ENCODE measurements at places on chromosomes 6 and 20. TPM values are rescaled to one million over a fixed set of nuclear protein-coding genes. Genes with fewer than 3 reads are reported as not detected.

GRCh38 chr6:72519871-72520270 is 102.0 kb upstream of the KCNQ5 start:
- no peak for DNase-seq
- no peaks in the 10 kb centered on the region for H3K36me3 ChIP-seq
- no peaks in the 10 kb centered on the region for H3K27me3 ChIP-seq
- no peak overlapping the region for H3K4me3 ChIP-seq

DNA sequence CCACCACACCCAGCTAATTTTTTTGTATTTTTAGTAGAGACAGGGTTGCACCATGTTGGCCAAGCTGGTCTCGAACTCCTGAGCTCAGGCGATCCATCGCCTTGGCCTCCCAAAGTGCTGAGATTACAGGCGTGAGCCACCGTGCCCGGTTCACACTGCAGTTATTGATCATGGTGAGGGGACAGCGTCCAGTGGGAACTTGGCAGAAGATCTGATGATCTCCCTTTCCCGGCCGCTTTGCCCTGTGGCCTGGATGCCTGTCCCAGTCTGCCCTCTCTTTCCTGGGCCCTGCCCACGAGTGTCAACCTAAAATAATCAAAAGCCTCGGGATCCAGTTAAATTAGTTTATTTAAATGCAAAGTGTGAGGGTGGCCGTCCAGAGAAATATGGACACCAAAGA is 42.2 kb downstream of the CPNE5 start:
- H3K4me3 ChIP-seq: no peak overlapping the region
- no peak for DNase-seq
- no peaks in the 10 kb centered on the region for H3K4me1 ChIP-seq
- H3K27me3 ChIP-seq: no peaks in the 10 kb centered on the region

Gene ZBTB46
- 3.6 TPM for polyA plus RNA-seq

- DNase-seq: no peak
- no peak overlapping the region for H3K27ac ChIP-seq
- no peaks in the 10 kb centered on the region for H3K4me1 ChIP-seq
- no peaks in the 10 kb centered on the region for H3K36me3 ChIP-seq
- no peaks in the 10 kb centered on the region for H3K27me3 ChIP-seq
Measured at GRCh38 chr6:45479834-45480751, 102.4 kb upstream of the SUPT3H start.

Gene ZSWIM1
- polyA plus RNA-seq: 3.1 TPM

Gene PLCB4
- polyA plus RNA-seq: 9.3 TPM

GRCh38 chr20:22232473-22232872 is 351.9 kb downstream of the FOXA2 start:
- no peaks in the 10 kb centered on the region for H3K4me1 ChIP-seq
- no peak overlapping the region for H3K27ac ChIP-seq
- H3K4me3 ChIP-seq: no peak overlapping the region

Gene STX11
- 1.1 TPM for polyA plus RNA-seq

Gene PPP1R16B
- polyA plus RNA-seq: 1.1 TPM

DNA sequence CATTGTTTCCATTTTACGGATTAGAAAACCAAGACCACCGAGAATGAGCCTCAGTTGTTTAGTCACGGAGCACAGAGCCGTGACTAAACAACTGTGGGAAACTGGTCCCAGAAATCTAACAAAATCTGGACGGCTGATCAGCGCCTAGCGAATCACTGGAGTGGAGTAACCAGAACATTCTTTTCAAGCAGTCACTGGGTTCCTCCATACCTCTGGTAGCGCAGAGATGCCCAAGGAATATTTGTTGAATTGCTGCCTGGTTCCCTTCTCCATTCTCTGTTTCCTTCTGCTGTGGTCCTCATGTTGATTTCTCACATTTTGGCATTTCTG is 62.0 kb downstream of the GPX5 start:
- H3K36me3 ChIP-seq: no peaks in the 10 kb centered on the region
- H3K4me3 ChIP-seq: peak overlapping the region; percentile 47
- H3K4me1 ChIP-seq: peaks cover 4% of the 10 kb centered on the region
- no peak overlapping the region for H3K27ac ChIP-seq
- DNase-seq: no peak
- H3K27me3 ChIP-seq: no peaks in the 10 kb centered on the region

GRCh38 chr6:20364327-20364726 is 37.4 kb upstream of the E2F3 start:
- no peak overlapping the region for H3K4me3 ChIP-seq
- H3K27ac ChIP-seq: no peak overlapping the region

Gene RTEL1
- 28.4 TPM for polyA plus RNA-seq

DNA sequence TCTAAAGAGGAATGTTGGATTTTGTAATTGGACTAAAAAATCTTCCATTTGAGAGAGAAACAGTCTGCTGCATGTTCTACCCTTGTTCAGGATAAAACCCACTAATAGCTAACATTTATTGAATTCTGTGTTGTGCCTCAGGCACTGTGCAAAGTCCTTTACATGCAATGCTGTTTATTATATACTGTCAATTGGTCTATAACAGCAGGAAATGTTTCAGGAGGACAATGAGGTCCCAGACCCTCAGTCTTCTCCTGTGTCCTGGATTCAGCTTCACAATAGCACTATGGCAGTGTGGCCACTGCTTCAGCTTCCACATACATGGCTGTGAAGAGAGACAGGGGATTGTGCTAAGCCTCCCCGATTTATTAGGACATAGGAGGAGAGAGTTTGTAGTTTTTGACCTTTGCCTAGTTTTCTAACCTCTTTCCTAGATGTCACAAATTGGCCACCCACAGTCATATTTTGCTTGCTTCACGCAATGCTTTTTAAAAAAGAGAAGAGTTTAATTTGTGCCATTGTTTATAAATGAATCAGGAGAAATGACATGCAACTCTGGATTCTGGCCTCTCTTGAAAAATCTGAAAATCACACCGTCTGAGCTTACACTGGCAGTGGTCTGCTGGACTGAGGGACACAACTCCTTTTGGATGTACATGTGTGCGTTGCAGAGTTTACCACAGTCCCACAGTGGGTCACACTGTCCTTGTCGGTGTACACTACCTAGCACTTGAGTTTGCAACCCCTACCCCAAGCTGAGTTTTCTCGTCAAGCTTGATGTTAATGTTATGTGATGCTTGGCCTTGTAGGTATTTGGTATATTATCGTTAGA is 11.3 kb downstream of the PTPN1 start:
- no peaks in the 10 kb centered on the region for H3K27me3 ChIP-seq
- no peak overlapping the region for H3K4me3 ChIP-seq
- DNase-seq: no peak
- no peak overlapping the region for H3K27ac ChIP-seq
- H3K4me1 ChIP-seq: no peaks in the 10 kb centered on the region

- H3K4me3 ChIP-seq: no peak overlapping the region
- H3K36me3 ChIP-seq: no peaks in the 10 kb centered on the region
- H3K27me3 ChIP-seq: no peaks in the 10 kb centered on the region
Measured at GRCh38 chr6:134732763-134733162, 217.1 kb downstream of the ALDH8A1 start.

Gene PTGIS
- polyA plus RNA-seq: 3.5 TPM

DNA sequence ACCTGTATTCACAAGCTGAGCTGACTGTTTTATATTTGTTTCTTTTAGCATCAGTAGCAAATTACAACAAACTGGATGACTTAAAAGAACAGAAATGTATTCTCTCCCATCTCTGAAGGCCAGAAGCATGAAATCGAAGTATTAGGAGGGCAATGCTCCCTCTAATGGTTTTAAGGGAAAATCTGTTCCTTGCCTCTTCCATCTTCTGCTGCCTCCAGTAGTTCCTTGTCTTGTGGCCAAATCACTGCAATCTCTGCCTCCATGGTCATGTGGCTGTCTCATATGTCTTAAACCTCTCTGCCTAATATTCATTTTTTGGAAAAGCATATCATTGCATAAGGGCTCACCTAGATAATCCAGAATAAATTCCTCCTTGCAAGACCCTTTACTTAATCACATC is 25.2 kb upstream of the ASCC3 start:
- no peaks in the 10 kb centered on the region for H3K27me3 ChIP-seq
- H3K36me3 ChIP-seq: no peaks in the 10 kb centered on the region
- no peak overlapping the region for H3K27ac ChIP-seq
- no peak overlapping the region for H3K4me3 ChIP-seq
- no peak for DNase-seq

GRCh38 chr20:9087531-9088217 is 18.8 kb downstream of the PLCB4 start:
- H3K27me3 ChIP-seq: no peaks in the 10 kb centered on the region
- no peak overlapping the region for H3K27ac ChIP-seq
- H3K4me1 ChIP-seq: no peaks in the 10 kb centered on the region
- DNase-seq: no peak

DNA sequence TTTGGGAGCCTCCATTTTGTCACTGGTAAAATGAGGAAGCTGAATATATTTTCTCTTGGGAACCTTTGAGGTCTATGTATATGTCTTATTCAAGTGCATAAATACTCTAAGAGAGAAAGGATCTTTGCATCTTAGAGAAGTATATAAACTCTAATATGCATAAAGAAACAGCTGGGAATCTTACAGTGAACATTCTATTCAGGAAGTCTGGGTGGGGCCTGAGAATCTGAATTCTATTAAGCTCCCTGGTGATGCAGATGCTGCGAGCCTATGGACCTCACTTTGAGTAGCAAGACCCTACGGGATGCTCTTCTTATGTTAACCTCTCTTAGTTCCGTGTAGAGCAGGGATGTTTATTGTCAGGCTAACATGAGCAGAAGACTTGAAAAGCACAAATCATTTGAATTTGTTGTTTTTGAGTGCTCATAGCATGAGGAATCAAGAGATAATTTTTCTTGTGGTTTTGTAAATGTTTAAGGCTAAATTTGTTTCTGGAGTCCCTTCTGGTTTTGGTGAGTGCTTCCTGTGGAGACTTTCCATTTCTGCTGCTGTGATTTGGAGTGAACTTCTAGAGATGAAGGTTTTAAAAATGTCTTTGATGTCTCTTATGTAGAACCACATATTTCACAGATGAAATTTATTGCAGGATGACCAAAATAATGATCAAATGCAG is 281.2 kb upstream of the JAG1 start:
- H3K36me3 ChIP-seq: no peaks in the 10 kb centered on the region
- no peak overlapping the region for H3K4me3 ChIP-seq
- no peak for DNase-seq
- no peaks in the 10 kb centered on the region for H3K4me1 ChIP-seq

DNA sequence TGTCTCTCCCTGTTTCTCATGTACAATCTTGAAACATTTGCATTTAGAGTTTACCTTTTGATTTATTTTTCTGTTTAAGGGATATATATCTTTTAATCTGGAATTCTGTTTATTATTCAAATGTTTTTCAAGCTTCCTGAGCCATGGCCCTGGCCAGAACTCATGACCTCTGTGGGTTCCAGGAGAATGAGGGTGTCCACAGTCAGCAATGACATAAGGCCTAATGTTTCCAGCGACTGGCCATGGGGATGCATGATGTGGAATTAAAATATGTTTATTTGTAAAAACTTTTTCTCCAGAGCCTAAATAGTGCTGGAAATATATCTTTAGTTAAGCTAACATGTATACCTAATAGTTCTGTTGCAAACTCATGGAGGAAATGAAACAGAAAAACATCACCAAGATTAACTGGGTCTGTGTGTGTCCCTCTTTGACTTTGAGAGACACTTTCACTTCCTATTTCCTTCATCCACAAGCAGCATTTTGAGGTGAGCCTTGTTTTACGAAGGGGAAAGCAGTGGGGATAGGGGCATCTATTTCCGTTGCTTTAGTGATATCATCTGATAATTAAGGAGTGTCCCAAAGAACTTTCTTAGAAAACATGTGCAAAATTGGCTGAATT is 87.6 kb downstream of the SMOC2 start:
- no peak overlapping the region for H3K4me3 ChIP-seq
- no peaks in the 10 kb centered on the region for H3K36me3 ChIP-seq
- H3K4me1 ChIP-seq: peaks cover 13% of the 10 kb centered on the region
- DNase-seq: no peak

- no peak overlapping the region for H3K4me3 ChIP-seq
- no peak overlapping the region for H3K27ac ChIP-seq
- no peaks in the 10 kb centered on the region for H3K36me3 ChIP-seq
Measured at GRCh38 chr6:110353457-110354001, 4.6 kb downstream of the METTL24 start.

- no peak overlapping the region for H3K27ac ChIP-seq
- no peak overlapping the region for H3K4me3 ChIP-seq
Measured at GRCh38 chr6:25714765-25715164, 39.8 kb upstream of the SLC17A4 start.

- no peaks in the 10 kb centered on the region for H3K36me3 ChIP-seq
- H3K4me1 ChIP-seq: peaks cover 3% of the 10 kb centered on the region
- H3K27ac ChIP-seq: no peak overlapping the region
- DNase-seq: no peak
- H3K27me3 ChIP-seq: no peaks in the 10 kb centered on the region
Measured at GRCh38 chr6:79070206-79070825, 7.7 kb downstream of the PHIP start.

- H3K36me3 ChIP-seq: no peaks in the 10 kb centered on the region
- H3K4me1 ChIP-seq: peaks cover 7% of the 10 kb centered on the region
- H3K27ac ChIP-seq: no peak overlapping the region
- DNase-seq: no peak
Measured at GRCh38 chr6:290111-290922, 2.0 kb upstream of the DUSP22 start.
